ENCODE measurements at places on chromosomes 16 and 17. TPM values are rescaled to one million over a fixed set of nuclear protein-coding genes. Genes with fewer than 3 reads are reported as not detected.

- no peak for DNase-seq
These were observed 14.1 kb upstream of the MRTFB start for GRCh38 chr16:14056970-14057369.

DNA sequence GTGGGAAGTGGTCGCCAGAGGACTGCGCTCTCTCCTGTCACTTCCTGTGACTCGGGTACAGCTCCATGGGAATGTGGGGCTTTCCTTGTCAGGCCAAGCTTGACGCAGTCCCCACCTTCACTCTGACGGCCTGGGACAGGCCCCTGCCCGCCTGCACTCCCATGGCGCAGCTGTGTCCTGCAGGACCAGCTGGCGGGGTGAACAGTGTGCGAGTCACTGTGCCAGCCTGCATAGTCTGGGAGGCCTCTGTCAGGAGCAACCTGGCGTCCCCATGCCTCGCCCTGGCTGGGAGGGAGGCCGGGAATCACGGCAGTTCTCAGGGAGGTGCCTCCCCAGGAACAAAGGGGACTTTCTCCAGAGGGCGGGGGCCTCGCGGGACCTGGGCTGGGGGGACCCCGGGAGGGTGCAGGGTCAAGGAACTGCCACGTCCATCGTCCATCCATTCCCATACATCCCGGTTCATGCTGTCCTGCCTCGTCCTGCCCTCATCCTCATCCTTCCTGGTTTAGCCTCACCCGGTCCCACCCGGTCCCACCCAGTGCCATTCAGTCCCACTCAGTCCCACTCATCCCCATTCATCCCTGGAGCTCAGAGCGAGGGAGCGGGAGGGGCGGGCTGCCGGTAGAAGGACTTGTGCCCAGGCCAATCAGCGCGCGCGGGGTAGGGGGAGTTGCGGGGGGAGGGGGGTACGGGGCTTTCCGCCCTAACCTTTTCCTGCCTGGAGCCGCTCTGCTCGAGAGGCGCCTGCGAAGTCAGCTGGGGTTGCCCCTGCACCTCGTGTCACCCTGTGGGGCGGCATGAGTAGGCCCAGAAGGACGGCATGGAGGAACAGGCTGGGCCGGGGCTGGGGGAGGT lies 13.4 kb downstream of the FLYWCH1 start:
- DNase-seq: no peak

The CNGB1 gene
- not detected for total RNA-seq

DNA sequence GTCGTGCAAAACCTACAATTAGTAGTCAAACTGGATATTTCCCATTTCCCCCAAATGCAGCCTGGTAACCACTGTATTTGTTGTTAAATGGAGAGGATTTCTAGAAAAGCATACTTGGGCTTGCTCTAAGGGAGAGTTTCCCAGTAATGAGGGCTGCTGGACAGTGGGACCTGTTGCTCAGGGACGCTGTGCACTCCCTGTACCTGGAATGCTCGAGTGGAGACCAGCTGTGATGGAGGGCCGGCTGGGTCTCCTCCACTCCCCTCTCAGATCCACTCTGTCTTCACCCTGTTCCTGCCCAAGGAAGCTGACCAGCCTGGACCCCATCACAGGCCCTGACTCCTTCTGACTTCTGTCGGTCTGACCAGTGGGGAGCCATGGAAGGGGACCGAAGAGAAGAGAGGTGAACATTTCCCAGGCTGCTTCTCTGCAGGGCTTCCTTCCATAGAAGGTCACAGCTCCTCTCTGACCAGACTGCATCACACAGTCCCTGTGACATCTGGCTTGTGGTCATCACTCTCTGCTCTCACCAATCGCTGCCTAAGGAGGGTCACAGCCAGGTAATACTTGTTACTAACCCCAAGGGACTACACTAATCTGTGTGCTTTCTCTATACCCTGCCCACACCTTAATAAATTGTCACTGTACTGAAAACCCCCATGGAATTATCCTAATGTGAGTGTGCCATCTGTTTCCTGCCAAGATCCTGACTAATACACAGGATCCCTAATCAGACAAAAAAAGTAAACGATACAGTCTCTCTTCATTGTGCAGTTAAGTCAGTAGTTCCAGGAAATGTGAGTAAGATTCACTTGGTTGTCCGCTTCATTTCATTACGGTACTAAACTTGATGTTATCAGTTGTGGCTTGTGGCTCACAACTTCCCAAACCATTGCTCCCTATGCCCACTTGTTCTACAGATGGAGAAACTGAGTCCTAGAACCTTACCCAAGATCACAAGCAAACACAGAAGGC lies 102.4 kb downstream of the CCT6B start:
- DNase-seq: no peak

GRCh38 chr17:80219013-80219762 lies 945 bp downstream of the SGSH start:
- no peak for DNase-seq

The OR1A1 gene
- not detected for total RNA-seq

The CCL11 gene
- total RNA-seq: not detected

GRCh38 chr17:17570140-17570797 lies 21.2 kb downstream of the PEMT start:
- DNase-seq: no peak

DNA sequence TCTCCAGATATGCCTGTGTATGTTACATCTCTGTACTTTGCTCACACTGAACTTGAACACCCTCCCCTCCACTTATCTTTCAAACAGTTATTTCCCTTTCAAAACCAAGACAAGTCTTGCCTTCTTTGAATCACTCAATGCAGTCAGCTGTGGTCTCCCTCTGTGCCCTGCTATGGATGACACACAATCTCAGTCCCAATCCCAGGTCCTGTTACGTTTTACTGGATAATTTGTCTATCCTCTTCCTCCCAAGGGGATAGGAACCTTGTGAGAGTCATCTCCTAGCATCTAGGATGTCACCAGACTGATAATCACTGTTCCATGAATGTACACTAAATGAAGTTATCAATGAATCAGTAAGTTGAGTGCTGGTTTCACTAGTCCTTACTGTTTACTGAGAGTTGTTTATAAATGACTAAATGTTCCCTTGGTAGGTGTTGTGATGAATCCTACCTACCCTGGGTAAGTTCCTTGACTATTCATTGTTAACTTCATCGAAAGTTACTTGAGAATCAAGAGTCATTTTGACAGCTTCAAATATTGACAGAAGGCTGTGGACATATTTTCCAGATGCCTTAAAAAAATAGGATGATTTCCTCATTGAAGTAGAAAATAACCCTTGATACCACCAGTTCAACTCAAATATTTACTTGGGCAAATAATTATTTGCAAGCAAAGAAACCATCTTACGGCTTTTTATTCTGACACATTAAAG lies 244.9 kb downstream of the PRKCA start:
- DNase-seq: no peak

- no peak for DNase-seq
These were observed 20.5 kb upstream of the PABPN1L start for GRCh38 chr16:88886845-88887521.

- DNase-seq: no peak
These were observed 106.5 kb downstream of the CDH8 start for GRCh38 chr16:61929776-61930175.

GRCh38 chr16:23244122-23244521 lies 58.0 kb upstream of the SCNN1B start:
- DNase-seq: no peak

All from chondrocyte (in vitro differentiated cells).